Thoracic aorta (tissue), 2 donors: ENCODE measurements at places on chromosomes 3 and 15. TPM values are rescaled to one million over a fixed set of nuclear protein-coding genes. Genes with fewer than 3 reads are reported as not detected.

GRCh38 chr3:57791245-57791644 is 35.1 kb downstream of the SLMAP start:
- no peak for DNase-seq

DNA sequence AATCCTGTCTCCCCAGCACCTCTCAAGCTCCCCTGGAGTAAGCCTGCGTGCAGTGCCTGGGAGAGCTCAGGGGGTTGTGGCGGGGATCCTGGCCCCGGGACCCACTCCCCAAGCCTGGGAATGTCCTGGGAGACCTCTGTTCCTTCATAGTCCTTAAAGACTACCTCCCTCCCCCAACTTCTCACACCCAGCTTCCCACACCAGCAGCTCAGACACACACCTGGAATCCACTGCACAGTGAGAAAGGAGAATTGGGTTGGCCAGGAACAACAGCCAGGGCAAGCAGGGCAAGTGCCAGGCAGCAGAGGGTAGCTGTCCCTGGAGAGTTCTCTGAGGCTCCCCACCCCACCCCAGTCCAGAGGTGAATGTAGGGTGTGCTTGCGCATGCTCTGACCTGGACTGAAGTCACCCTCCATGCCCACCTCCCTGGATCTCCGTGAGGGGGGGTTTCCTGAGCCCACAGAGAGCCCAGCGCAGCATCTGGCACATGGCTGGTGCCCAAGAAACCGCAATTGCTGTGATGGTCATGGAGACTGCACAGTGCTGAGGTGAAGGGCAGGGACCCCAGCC is 22.2 kb downstream of the PSTPIP1 start:
- no peak for DNase-seq

DNA sequence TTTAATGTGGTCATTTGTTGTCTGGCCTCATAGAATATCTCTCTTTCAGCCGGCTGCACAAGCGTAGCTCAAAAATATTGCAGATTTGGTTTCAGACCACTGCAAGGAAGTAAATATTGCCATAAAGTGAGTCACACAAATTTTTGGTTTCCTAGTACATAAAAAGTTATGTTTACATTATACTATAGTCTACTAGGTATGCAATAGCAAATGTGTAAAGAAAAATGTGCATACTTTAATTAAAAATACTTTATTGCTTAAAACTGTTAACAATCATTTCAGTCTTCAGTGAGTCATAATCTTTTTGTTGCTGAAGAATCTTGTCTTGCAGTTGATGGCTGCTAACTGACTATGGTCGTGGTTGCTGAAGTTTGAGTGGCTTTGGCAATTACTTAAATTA is 425.1 kb upstream of the ROBO1 start:
- DNase-seq = no peak

DNA sequence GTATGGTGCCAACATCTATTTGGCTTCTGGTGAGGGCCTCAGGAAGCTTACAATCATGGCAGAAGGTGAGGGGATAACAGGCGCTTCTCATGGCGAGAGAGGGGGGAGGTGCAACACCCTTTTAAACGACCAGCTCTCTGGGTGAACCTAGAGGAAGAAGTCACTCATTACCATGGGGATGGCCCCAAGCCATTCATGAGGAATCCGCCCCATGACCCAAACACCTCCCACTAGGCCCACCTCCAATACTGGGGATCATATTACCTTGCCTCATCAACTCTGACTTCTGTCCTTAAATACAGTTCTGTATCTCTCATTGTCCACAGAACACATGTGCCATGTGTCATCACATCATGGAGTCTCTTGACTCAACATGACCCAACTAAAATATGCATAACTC is 37.5 kb upstream of the CLRN1 start:
- no peak for DNase-seq

- no peak for DNase-seq
Observed at GRCh38 chr3:44805960-44806359, 44.4 kb downstream of the KIF15 start.

The ANKRD34C gene
- total RNA-seq = not detected
